ENCODE measurements at places on chromosomes 3 and 15.

DNA sequence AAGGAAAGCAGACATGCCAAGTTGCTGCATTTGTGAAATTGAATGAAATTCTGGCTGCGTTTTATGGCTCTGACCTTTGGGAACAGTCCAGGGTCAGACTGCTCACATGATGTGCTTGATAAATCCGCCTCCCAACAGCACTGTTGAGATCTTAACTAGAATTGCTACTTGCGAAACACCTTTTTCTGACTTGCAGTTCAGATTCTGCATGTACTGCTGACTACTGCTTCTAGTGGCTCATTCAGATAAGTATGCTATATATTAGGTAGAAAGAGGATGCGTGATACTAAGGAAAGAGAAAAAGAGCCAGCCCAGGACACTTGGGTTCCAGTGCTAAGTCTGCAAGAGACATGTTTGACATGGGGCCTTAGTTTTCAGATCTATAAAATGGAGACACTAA is 129.4 kb downstream of the LPP start:
- peak; percentile 50 for DNase-seq

- DNase-seq = no peak
Measured at GRCh38 chr3:28376424-28376823, 27.8 kb upstream of the AZI2 start.

DNA sequence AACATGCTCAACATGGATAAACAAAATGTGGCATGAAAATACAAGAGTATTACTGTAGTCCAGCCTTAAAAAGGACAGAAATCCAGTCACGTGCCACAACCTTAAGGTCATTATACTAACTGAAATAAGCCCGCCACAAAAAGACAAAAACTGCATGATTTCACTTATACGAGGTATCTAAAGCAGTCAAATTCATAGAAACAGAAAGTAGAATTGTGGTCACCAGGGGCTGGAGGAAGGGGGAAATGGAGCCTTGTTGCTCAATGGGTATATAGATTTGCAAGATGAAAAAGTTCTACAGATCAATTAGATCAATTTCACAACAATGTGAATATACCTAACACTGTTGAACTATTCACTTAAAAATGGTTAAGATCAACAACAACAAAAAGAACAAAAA is 7.4 kb downstream of the GLB1 start:
- peak; percentile 47 for DNase-seq

GRCh38 chr3:177429771-177430170 is 232.5 kb upstream of the TBL1XR1 start:
- peak; percentile 56 for DNase-seq

DNA sequence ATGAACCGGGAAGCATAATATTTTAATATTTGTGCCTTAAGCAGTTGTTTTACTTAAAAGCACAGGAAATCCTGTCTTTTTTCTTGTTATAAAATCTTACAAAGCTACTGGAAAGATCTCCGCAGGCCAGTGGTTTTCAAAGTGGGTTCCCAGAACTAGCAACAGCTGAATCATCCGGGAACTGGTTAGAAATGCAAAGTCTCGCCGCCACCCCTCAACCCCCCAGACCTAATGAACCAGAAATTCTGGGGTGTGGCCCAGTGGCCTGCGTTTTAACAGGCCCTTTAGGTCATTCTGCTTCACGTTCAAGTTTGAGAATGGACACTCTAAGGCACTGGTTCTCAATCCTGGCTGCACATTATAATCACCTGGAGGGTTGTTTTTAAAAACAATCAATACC is 74.7 kb downstream of the PDZRN3 start:
- DNase-seq = no peak

All from AML-193 (cell line).